CD8-positive, alpha-beta memory T cell (primary cell): ENCODE measurements at places on chromosomes 2 and 18. TPM values are rescaled to one million over a fixed set of nuclear protein-coding genes. Genes with fewer than 3 reads are reported as not detected.

DNA sequence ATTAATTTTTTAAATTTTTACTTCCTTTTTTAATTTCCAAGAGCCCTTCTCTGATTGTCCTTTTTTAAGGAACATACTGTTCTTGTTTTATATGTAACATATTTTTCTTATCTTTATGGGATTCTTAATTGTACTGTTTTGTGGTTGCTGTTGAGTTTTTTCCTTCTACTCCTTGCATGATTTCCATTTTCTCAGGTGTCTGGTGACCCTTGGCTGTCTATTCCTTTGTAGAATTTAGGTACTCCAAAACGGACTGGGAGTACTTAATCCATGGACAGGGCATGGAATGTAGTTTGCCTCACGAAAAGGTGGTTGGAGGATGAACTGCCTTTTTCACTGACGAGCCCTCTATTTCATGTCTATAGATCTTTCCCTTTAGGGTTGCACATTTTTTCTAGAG is 26.6 kb downstream of the TWSG1 start:
- DNase-seq, result no peak

GRCh38 chr2:227509824-227510619 is 38.1 kb downstream of the AGFG1 start:
- DNase-seq, result no peak

DNA sequence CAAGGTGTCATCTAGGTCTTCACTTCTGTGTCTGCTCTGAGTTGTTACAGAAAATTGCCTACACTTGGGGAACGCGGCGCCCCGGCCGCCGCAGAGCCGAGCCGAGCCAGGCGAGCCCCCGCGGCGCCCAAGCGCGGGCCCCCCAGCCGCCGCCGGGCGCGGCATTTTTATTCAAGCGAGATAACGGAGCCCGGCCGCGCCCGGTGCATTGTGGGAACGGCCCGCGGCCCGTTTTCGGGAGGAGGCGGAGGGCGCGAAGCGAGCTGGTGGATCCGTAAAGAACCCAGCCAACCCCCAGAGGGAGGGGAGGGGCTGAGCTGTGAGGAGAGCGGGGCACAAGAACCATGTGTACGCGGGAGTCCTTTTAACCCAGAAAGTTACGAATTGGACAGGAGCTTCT is 191.8 kb downstream of the FTCDNL1 start:
- DNase-seq, result no peak

PKDCC gene
- polyA plus RNA-seq, result 0.78 TPM

IL1RL1 gene
- 0.14 TPM for polyA plus RNA-seq

DNA sequence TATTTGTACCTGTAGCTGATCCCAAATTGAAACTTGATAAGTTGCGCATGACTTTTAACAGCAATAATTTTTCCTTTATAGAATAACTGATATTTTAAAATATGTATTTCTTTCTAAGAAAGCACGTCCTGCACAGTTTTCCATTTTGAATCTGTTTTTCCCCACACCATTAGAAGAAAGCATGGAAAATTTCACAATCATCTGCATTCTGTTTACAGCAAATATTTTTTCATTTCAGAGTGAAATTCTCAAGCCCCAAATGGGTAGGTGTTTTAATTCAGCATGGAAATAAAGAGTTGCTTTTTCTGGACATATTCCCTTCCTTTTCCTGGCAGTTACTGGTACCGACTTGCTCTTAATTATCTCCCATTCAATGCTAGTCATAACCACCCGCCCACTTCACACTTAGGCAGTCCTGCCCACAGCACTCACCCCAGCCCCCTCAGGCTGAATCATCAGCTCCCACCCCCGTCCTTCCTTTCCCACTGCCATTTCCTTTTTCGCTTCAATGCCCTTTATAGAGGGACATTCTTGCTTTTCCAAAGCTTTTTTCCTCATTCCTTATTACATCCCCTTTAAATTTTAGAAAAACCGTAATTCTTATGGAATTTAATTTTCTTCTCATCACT is 89.2 kb upstream of the GLS start:
- DNase-seq, result no peak
